ENCODE measurements at places on chromosomes 5 and 9.

- no peak for DNase-seq
Observed at GRCh38 chr5:76331126-76331525, 72.0 kb upstream of the IQGAP2 start.

- DNase-seq, result no peak
Observed at GRCh38 chr9:97550386-97550785, 48.9 kb downstream of the TMOD1 start.

DNA sequence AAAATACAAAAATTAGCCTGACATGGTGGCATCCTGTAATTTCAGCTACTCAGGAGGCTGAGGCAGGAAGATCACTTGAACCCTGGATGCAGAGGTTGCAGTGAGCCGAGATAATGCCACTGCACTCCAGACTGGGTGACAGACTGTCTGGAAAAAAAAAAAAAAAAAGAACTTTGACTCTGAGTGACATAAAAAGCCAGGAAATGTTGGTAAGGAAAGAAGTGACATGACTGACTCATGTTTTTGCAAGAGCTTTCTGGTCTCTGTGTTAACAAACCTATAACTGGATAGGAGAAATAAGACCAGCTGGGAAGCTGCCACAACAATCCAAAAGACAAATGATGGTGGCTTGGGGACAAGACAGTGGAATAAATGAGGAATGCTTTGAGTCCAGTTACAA, 272.1 kb downstream of the HINT1 start:
- DNase-seq, result no peak

DNA sequence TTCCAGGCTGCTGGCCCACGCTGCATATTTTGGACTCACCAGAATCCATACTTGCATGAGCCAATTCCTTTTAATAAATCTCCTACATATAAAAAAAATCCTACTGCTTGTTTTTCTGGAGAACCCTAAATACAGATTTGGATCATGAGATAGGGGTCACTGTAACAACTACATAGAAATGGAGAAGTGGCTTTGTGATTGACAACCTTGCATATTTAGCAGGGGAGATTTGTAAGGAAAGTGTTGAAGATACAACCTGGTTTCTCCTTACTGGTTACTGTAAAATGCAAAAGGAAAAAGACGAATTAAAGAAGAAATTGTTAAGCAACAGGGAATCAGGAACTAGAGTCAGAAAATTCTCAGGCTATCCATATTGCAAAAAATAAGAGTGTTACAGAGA, 74.8 kb downstream of the HABP4 start:
- DNase-seq, result no peak

GRCh38 chr9:121082075-121082474, 7.3 kb downstream of the CNTRL start:
- no peak for DNase-seq

- no peak for DNase-seq
Observed at GRCh38 chr5:36389245-36389644, 87.5 kb upstream of the RANBP3L start.

GRCh38 chr9:84788803-84789462, 119.4 kb downstream of the NTRK2 start:
- DNase-seq, result no peak

GRCh38 chr9:20805766-20806165, 121.7 kb downstream of the FOCAD start:
- no peak for DNase-seq

GRCh38 chr5:96718635-96719077, 56.5 kb downstream of the CAST start:
- no peak for DNase-seq

DNA sequence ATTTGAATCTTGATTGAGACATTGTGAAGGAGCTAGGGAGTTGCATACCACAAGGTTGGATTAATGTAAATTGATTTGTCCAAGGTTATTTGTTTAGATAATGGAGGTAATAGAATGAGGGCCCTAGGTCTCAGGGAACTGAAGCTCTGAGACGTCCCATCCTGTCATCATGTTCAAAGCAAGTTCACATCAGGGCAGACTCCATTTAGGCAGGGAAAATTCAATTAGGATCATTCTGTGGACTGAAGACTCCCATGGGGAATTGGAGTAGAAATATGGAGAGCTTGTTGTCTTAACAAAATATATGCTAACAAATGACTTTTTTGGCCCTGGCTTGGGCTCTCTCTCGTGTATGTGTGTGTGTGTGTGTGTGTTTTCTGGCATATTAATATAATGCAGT, 722.0 kb upstream of the ADAMTS16 start:
- DNase-seq, result no peak

Measured in stimulated activated CD8-positive, alpha-beta memory T cell treated with anti-CD3 and anti-CD28 coated beads, Interleukin-12 subunit alpha, Interleukin-12 subunit beta, amount 100 ng/mL, for 4 hours (primary cell).